ENCODE measurements at places on chromosomes 6 and 20. TPM values are rescaled to one million over a fixed set of nuclear protein-coding genes. Genes with fewer than 3 reads are reported as not detected.

RRAGD gene
- 0.18 TPM for total RNA-seq

GRCh38 chr6:52515219-52515960 lies 61.5 kb downstream of the TRAM2 start:
- DNase-seq = peak; percentile 62
- H3K27me3 ChIP-seq = no peaks in the 10 kb centered on the region
- H3K27ac ChIP-seq = no peak overlapping the region
- peaks cover 60% of the 10 kb centered on the region for H3K4me1 ChIP-seq
- H3K4me3 ChIP-seq = no peak overlapping the region

DNA sequence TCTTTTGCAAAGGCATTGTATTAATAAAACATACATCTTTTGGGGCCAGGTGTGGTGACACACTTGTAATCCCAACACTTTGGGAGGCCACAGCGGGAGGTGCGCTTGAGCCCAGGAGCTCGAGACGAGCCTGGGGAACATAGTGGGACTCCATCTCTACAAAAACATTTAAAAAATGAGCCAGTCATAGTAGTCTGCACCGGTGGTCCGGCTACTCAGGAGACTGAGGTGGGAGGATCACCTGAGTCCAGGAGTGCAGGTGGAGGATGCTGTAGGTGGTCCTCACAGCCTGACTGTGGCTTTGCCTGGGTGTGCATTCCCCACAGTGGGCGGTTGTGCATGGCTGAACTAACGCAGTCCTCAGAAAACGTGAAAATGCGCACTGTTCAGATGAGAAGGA lies 162.5 kb downstream of the DLL1 start:
- DNase-seq = no peak
- no peak overlapping the region for H3K27ac ChIP-seq
- H3K36me3 ChIP-seq = no peaks in the 10 kb centered on the region
- H3K4me3 ChIP-seq = no peak overlapping the region
- peaks cover 96% of the 10 kb centered on the region for H3K27me3 ChIP-seq

- H3K27ac ChIP-seq = no peak overlapping the region
- 0 out of 2 replicates have a peak, but pooled peaks cover 7% of the 10 kb centered on the region for H3K4me1 ChIP-seq
- no peaks in the 10 kb centered on the region for H3K36me3 ChIP-seq
Observed at GRCh38 chr6:150377211-150377781, 8.5 kb downstream of the IYD start.

DNA sequence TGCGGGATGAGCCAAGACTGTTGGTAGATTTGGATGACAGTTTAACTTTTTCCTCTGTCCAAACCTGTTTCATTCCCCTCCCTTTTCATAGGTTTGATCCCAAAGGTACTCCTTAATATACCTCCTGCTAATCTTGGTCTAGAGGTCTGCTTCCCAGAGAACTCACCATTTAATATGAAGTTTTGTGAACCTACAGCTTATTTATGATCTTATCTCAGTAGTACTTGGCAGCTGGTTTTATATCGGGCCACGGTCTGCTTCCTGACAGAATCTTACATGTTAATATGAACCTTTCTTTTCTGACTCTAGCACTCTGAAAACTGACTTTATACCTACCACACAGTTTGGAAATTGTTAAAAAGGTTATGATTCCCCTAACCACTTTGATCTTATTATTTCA lies 138.7 kb downstream of the MACROD2 start:
- no peak overlapping the region for H3K4me3 ChIP-seq
- no peaks in the 10 kb centered on the region for H3K36me3 ChIP-seq
- no peaks in the 10 kb centered on the region for H3K4me1 ChIP-seq
- no peaks in the 10 kb centered on the region for H3K27me3 ChIP-seq
- DNase-seq = no peak
- no peak overlapping the region for H3K27ac ChIP-seq

GRCh38 chr20:20192366-20192765 lies 140.0 kb downstream of the CFAP61 start:
- H3K4me1 ChIP-seq = no peaks in the 10 kb centered on the region
- H3K4me3 ChIP-seq = no peak overlapping the region
- H3K27ac ChIP-seq = no peak overlapping the region

GRCh38 chr20:37378785-37379598 lies 33.1 kb downstream of the SRC start:
- H3K4me3 ChIP-seq = no peak overlapping the region
- H3K27ac ChIP-seq = peak overlapping the region; percentile 60
- H3K36me3 ChIP-seq = no peaks in the 10 kb centered on the region
- H3K4me1 ChIP-seq = peaks cover 21% of the 10 kb centered on the region
